ENCODE measurements at places on chromosomes 5 and 9. TPM values are rescaled to one million over a fixed set of nuclear protein-coding genes. Genes with fewer than 3 reads are reported as not detected.

DNA sequence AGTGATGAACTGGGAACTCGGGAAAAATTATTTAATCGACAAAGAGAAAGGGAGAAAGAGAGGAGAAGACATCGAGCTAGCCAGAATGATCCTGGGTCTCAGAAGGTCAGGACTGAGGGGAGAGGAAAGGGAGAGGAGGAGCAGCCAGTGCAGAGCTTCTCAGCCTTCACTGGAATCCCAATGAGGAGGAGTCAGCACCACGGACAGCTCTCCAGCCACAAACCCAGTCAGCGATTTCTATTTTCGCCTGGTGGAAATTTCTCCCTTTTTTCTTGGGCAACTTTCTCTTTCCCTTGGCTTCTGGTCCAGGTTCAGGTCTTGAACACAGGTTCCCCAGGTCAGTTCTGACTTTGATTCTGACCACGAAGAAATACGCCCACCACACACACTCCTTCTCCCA is 1.6 kb upstream of the BRINP1 start:
- DNase-seq, result no peak
- H3K27me3 ChIP-seq, result peaks cover 10% of the 10 kb centered on the region
- no peak overlapping the region for H3K4me3 ChIP-seq
- no peaks in the 10 kb centered on the region for H3K4me1 ChIP-seq
- H3K27ac ChIP-seq, result no peak overlapping the region
- H3K36me3 ChIP-seq, result no peaks in the 10 kb centered on the region

DNA sequence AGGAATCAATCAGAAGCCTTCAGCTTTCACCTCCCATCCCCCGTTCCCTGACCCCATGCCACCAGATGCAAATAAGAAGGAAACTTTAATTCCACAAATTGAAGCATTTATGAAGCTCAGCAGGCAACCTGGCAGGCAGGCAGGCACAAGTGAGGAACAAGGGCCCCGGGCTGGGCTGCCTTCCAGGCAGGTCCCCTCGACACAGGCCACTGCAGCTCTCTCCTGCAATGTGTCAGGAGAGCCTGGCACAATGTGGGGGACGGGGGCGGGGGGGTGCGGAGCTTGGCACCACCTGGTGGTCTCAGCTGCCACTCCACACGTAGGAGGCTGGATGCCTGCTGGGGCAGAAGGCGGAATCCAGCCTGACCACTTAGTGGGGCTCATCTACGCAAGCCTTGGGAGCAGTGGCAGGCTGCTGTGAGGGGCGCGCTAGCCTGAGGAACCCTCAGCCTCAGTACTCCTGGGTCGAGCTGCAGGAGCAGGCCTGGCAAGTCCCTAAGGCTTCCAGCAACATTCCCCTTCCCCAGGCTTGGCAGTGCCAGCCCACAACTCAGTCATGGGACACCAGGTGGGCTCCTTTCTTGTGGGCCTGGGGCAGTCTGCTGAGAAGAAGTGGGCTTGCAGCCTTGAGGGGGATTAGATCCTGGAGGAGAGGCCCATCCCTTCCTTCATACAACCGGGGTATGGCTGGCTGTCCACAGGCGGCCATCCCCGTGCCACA is 50.2 kb upstream of the KCNMB1 start:
- DNase-seq, result no peak
- no peaks in the 10 kb centered on the region for H3K4me1 ChIP-seq
- no peak overlapping the region for H3K27ac ChIP-seq

DNA sequence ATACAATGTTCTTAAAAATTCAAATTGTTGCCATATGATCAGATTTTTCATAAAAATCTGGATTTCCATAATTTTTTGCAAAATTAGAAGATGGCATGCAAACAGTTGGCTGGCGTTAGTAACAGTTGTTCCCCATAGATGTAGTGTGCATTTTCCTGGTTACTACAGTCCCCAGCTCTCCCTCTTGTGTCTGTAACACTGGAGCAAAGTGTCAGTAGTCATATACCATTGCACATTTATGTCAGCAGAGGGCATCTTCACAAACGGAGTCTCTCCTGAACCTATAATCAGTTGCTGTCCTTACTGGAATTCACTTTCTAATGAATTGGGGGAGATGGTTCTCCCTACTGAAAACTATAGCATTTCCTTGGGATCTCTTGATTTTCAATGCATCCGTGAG is 44.7 kb upstream of the DMAC1 start:
- H3K4me1 ChIP-seq, result no peaks in the 10 kb centered on the region
- H3K27me3 ChIP-seq, result no peaks in the 10 kb centered on the region
- H3K27ac ChIP-seq, result no peak overlapping the region
- no peaks in the 10 kb centered on the region for H3K36me3 ChIP-seq
- DNase-seq, result no peak

DNA sequence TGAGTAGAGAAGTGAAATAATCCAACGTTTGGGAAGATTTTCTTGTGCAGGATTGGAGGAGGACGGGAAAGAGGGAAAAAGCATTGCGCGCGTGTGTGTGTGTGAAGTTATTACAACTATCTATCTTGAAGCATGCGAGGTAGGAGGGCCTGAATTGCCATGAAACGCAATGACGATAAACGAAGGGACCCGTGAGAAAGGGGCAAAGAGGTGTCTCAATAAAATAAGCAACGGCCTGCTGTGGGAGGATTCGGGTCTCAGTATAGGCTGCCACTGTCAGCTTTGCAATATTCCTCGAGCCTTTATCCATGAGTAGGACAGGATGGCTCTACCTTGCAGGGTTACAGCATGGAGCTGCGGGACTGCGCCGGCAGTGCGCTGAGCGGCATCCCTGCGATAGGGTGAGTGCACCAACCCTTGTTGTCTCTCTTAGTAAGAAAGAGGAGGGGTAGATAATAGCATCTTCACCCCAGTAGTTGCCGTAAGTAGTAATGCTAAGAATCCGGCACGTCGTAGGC is 631 bp upstream of the RCL1 start:
- H3K4me3 ChIP-seq, result peak overlapping the region; percentile 88
- H3K27me3 ChIP-seq, result no peaks in the 10 kb centered on the region
- H3K4me1 ChIP-seq, result peaks cover 6% of the 10 kb centered on the region
- H3K36me3 ChIP-seq, result no peaks in the 10 kb centered on the region
- DNase-seq, result no peak

DNA sequence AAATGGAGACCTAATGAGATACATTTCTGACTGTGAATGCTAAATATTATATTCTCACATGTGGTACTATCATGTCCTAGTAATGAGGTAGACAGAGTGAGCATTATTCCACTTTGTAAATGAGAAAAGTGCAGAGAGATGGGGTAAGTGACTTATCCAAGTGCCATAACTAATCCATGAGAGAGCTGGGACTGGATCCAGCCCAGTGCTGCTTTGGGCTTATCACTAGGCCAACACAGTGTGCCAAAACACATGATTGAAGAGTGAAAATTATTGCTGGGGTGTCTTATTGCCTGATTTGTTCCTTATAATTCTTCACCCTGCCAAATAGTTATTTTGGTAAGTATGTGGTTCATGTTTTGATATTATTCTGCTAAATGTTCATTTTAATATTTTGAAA is 442.2 kb upstream of the GRAMD2B start:
- H3K36me3 ChIP-seq, result no peaks in the 10 kb centered on the region
- no peaks in the 10 kb centered on the region for H3K4me1 ChIP-seq
- H3K4me3 ChIP-seq, result no peak overlapping the region
- no peak overlapping the region for H3K27ac ChIP-seq
- DNase-seq, result no peak

DDX4 gene
- total RNA-seq, result not detected

FOXD4L3 gene
- total RNA-seq, result not detected

INSYN2B gene
- total RNA-seq, result 1.3 TPM

ANKRD20A1 gene
- 2.2 TPM for total RNA-seq
